ENCODE measurements at places on chromosomes 5 and 9. TPM values are rescaled to one million over a fixed set of nuclear protein-coding genes. Genes with fewer than 3 reads are reported as not detected.

DENND1A gene
- polyA plus RNA-seq, result 3.3 TPM

SLCO4C1 gene
- 0.19 TPM for polyA plus RNA-seq

SUSD1 gene
- 5.7 TPM for polyA plus RNA-seq

HRCT1 gene
- 9.4 TPM for polyA plus RNA-seq

OTP gene
- polyA plus RNA-seq, result not detected

ZBED3 gene
- polyA plus RNA-seq, result 30.0 TPM

HSD17B3 gene
- not detected for polyA plus RNA-seq

GABBR2 gene
- polyA plus RNA-seq, result not detected

CNTNAP3 gene
- polyA plus RNA-seq, result 3.8 TPM

SH3RF2 gene
- polyA plus RNA-seq, result 3.3 TPM

ANKRD18A gene
- polyA plus RNA-seq, result 0.09 TPM

RPL12 gene
- polyA plus RNA-seq, result 3,737 TPM

HAVCR2 gene
- 1.2 TPM for polyA plus RNA-seq

DYNC2I2 gene
- 30.8 TPM for polyA plus RNA-seq

NREP gene
- polyA plus RNA-seq, result 4.9 TPM

MYOZ3 gene
- polyA plus RNA-seq, result 0.79 TPM

LHX2 gene
- 1.1 TPM for polyA plus RNA-seq

F2RL1 gene
- polyA plus RNA-seq, result 10.4 TPM

ANKRD55 gene
- polyA plus RNA-seq, result 0.34 TPM

CARTPT gene
- polyA plus RNA-seq, result 0.34 TPM

CARD6 gene
- polyA plus RNA-seq, result 1.7 TPM

ACOT12 gene
- not detected for polyA plus RNA-seq

TMC1 gene
- polyA plus RNA-seq, result not detected

SOHLH1 gene
- polyA plus RNA-seq, result not detected

PPP3R2 gene
- polyA plus RNA-seq, result not detected

CER1 gene
- polyA plus RNA-seq, result not detected

CARD9 gene
- 2.2 TPM for polyA plus RNA-seq

ERAP2 gene
- 0.77 TPM for polyA plus RNA-seq

EQTN gene
- not detected for polyA plus RNA-seq

KCNN2 gene
- 2.8 TPM for polyA plus RNA-seq

FAM221B gene
- polyA plus RNA-seq, result 0.03 TPM

ADGRD2 gene
- not detected for polyA plus RNA-seq

SIMC1 gene
- 5.3 TPM for polyA plus RNA-seq

PCDHGB7 gene
- 4.9 TPM for polyA plus RNA-seq

CEMIP2 gene
- 12.4 TPM for polyA plus RNA-seq

ANKDD1B gene
- polyA plus RNA-seq, result 0.16 TPM

PCDHGC4 gene
- polyA plus RNA-seq, result 0.05 TPM

SLC22A4 gene
- 0.23 TPM for polyA plus RNA-seq

PBX3 gene
- 16.5 TPM for polyA plus RNA-seq

INSYN2B gene
- 0.28 TPM for polyA plus RNA-seq

NTNG2 gene
- polyA plus RNA-seq, result 0.55 TPM

ZNF483 gene
- 0.21 TPM for polyA plus RNA-seq

ROPN1L gene
- polyA plus RNA-seq, result 2.1 TPM

TRIM36 gene
- 0.56 TPM for polyA plus RNA-seq

C5orf52 gene
- not detected for polyA plus RNA-seq

PCDHGA11 gene
- 1.1 TPM for polyA plus RNA-seq

IL4 gene
- polyA plus RNA-seq, result not detected

DAB2IP gene
- polyA plus RNA-seq, result 20.6 TPM

PCDHGB3 gene
- 0.40 TPM for polyA plus RNA-seq

LCP2 gene
- polyA plus RNA-seq, result 2.1 TPM

All from adipose tissue (tissue), 3 donors.